Lung (tissue), 17 donors: ENCODE measurements at places on chromosomes 16 and 17. TPM values are rescaled to one million over a fixed set of nuclear protein-coding genes. Genes with fewer than 3 reads are reported as not detected.

APOH gene
- 5.6 TPM for total RNA-seq

GRCh38 chr16:56998861-56999260, 9.5 kb downstream of the NLRC5 start:
- H3K4me1 ChIP-seq, result peaks cover 20% of the 10 kb centered on the region
- peaks cover 10% of the 10 kb centered on the region for H3K27me3 ChIP-seq
- no peak overlapping the region for H3K4me3 ChIP-seq

- H3K4me1 ChIP-seq, result no peaks in the 10 kb centered on the region
- H3K27me3 ChIP-seq, result no peaks in the 10 kb centered on the region
- no peak for DNase-seq
- H3K36me3 ChIP-seq, result peaks cover 43% of the 10 kb centered on the region
Measured at GRCh38 chr16:1689853-1690252, 11.8 kb downstream of the JPT2 start.

- H3K4me1 ChIP-seq, result no peaks in the 10 kb centered on the region
- no peak overlapping the region for H3K4me3 ChIP-seq
- no peaks in the 10 kb centered on the region for H3K36me3 ChIP-seq
- H3K27ac ChIP-seq, result no peak overlapping the region
Measured at GRCh38 chr17:37802712-37803416, 58.0 kb upstream of the HNF1B start.
